ENCODE measurements at places on chromosomes 3 and 15.

DNA sequence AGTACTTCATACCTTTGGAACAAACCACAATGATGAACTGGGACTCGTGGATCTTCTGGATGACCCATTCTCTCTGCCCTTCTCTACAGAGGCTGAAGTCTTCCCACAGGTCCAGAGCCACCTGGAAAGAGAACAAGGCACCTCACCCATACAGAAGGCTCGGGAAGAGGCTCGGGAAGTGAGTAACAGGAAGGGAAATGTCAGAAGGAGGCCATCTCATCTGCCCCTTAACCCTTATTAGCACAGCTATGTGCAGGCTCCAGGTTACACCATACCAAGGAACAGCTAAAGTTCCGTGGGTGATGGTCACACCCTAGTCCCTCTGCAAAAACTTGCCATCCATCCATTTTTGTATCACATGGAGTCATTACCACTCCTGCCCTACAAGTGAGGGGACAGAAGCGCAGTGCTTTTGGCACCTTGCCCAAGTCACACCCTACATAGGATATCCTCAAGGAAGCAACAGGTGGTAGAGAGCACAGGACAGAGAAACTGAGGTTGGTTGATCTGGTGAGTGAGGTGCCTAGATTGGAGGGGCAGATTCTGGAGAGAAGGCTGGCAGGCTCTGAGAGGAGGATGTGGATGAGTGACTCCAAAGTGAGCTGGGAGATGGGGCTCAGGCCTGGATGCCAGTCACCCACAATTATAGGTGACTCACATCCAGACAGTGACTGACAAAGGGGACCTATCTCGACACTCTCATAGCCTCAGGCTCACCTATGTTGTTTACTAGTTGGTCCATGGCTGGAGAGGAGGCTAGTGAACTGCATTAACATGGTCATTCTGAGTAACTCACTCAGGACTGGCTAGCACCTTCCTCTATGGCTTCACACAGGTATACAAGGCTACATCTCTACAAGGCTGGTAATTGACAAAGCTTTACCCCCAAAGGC, 38.2 kb downstream of the SPATA12 start:
- DNase-seq = no peak

DNA sequence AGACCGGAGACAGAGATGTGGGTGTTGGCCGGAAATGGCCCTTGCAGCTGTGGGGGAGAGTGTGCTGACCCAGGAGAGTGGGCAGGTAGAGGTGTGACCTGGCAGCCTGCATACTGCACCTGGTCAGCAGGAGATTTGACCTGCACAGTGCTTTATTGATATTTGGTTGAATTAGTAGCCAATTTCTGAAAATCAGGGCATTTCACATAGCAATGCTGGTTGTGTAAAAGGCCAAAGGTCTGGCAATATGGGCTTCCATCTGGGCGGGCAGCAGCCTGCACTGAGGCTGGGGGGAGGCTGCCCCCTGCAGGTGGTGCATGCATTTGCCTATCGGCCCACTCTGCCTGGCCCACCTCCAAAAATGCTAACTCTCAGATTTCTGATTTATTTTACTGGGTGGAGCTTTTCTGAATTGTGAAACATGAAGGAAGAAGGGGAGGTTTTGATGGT, 9.4 kb upstream of the MGLL start:
- DNase-seq = no peak

DNA sequence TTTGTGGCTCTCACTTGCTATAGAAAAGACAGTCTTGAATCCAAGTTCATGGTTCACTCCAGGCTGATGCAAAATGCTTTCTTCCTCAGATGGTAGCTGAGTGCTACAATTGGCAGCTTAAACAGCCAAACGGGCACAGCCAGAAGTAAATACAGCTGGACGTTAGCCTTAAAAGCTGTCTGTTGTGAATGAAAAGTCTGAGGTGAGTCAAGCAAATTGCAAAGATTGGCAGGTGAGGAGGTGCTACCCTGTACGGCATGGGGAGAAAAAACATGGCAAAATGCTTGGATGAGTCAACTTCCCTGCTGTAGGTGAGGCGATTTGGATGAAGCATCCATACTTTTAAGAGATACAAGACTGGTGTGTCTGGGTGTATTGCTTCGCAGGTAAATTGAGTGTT, 40.5 kb downstream of the IL5RA start:
- no peak for DNase-seq

DNA sequence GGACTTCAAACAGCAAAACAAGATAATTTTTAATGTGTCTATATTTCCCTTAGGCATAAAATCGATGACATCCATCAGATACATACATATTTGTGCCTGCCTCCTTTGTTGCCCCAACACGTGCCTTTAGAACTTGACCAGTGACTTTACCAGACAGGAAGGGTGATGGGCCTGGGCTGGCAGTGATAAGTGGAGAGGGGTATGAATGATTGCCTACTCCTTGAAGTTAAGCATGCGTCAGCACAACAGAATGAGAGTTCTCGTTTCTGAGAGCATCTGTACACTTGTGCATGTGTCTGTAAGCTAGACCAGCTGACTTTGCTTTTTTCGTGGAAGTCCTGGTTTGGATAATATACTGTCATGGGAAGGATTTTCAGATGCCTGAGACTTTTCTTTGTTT, 54.9 kb upstream of the COL6A6 start:
- no peak for DNase-seq

DNA sequence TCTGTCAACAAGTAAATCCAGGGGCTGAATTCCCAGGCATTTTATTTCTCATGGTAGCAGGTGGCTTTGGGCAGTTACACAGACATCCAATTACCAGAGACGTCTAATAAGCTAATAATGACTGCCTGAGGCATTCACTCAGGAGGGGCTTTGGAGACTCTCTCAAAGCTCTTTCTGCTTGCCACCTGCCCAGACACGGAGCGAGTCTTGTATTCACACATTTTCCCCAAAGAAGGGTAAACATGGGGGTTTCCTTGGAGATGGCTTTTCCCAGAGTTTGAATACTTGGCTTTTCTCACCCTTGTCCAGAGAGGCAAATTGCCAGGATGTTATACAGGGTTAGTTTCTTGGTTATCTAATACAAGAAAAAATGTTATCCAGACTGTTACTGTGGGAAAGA, 132.6 kb downstream of the DIPK2A start:
- no peak for DNase-seq

GRCh38 chr15:82970696-82971095, 15.3 kb upstream of the RAMAC start:
- no peak for DNase-seq

- no peak for DNase-seq
Observed at GRCh38 chr15:36359286-36359685, 220.1 kb upstream of the CDIN1 start.

- no peak for DNase-seq
Observed at GRCh38 chr3:138222131-138222941, 35.2 kb downstream of the ARMC8 start.

DNA sequence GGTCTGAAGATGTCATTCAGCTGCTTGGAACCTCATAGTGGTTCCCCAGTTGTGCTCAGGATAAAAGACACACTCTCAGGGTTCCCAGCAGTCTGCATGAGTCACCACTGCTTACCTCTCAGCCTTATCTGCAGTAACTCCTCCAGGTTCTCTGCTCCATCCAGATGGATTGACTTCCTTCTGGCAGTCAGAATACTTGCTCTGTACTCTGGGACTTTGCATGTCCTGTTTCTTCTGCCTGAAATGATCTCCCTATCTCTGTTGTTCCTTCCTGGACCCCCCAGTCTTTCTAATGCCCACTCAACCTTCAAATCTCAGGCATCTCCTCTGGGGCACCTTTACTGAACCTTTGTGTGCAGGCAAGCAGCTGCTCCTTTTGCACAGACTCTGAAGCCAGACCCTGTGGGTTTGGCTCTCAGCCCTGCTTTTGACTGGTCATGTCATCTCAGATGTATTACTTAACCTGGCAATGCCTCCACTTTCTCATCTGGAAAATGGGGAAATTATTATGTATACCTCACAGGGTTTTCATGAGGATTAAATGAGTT, 38.4 kb downstream of the ITPR1 start:
- DNase-seq = no peak

DNA sequence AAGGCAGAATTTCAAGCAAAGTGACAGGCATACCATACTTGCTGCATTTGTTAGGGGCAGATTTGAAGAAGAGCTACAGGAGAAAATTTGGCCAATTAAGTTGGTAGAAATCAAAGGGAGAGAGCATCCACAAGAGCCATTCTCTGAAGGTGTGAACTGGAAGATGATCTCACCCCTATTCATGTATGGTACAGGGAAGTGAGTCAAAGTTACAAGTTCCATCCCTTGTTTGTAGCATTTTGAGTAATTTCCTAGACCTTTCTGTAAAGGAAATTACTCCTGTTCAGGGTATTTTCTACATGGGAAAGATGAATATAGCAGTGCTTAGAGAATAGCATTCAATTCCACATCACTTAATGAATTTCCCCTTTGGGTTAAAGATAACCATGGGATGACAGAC, 28.4 kb downstream of the TTC14 start:
- no peak for DNase-seq

DNA sequence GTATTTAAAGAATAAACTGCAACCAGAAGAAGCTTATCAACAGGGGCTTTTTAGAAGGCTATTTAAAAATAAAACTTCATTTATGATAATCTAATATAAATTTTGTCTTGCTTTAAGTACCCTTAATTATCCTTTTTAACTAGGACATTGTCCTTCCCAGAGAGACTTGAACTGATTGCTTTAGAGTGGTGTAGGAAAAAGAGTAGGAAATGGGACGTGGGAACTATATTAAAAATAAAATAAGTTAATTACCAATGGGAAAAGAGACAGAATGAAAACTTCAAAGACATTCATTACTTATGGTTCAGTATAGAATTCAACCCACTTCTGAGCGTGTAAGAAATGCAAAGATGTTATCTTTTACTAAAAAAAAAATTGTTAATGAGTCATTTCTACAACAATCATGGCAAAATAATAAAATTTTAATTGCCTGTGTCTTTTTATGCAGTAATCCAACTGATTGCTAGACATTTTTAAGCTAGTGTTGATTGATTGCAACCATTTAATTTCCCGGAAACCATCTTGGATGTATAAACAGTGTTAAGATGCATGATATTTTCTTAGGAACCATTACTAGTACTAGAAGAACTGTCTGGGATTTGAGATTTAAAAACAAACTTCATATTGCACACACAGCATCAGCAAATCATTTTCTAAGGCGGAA, 298.8 kb upstream of the UMPS start:
- DNase-seq = no peak

GRCh38 chr3:177374323-177374722, 177.0 kb upstream of the TBL1XR1 start:
- DNase-seq = no peak

GRCh38 chr3:151425627-151426340, 35.1 kb downstream of the IGSF10 start:
- no peak for DNase-seq

DNA sequence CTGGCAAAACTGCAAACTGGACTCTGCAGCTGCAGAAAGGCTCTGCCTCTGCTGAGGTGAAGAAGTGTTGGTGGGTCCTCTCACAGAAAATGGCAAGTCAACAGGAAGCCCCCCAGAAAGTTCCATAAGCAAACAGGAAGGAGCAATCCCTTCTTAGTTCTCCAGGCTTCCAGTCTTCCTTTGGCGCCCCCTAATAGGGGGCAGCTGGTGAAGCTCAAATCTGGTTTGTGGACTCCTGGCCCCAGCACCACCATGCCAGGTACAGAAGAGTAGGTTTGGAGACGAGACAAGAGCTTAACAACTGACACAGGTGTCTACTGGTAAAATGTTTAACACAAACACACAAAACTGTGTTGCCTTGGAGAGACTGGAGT, 35.5 kb downstream of the LEO1 start:
- no peak for DNase-seq

- no peak for DNase-seq
Observed at GRCh38 chr3:171172070-171172469, 145.6 kb upstream of the SLC2A2 start.

DNA sequence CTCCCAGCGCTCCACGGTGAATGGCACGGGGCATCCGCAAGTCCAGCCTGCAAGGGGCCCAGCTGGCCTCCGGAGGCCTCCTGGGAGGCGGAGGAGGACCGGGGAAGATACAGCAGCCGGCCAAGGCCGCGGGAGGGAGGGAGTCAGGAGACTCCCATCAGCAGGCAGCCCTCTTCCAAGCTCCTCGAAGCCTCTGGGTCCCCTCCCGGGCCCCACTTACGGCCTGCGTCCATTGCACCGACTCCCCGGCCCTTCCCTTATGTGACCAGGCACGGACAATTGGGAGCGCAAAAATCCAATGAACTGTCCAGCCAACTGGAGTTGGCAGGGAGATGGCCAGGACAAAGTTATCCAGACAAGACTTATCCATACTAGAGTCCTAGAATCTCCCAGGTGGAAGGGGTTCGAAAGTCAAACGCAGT, 668 bp downstream of the MFGE8 start:
- DNase-seq = no peak

DNA sequence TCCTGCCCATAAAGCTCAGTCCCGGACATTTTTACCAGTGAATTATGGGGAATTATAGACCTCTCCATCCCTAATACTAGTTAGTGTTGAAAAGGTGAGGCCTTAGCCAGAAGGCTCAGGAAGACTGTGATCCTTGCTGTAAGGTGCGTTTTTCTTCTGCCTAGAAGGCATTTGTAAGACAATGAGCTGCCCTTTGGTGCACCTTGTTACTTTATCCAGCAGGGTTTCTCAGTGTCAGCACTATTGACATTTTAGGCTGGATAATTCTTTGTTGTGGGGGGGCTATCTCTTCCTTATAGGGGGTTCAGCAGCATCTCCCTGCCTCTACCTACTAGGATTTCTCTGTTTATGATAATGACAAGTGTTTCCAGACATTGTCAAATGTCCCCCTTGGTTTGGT, 108.1 kb upstream of the ABHD17C start:
- DNase-seq = no peak

DNA sequence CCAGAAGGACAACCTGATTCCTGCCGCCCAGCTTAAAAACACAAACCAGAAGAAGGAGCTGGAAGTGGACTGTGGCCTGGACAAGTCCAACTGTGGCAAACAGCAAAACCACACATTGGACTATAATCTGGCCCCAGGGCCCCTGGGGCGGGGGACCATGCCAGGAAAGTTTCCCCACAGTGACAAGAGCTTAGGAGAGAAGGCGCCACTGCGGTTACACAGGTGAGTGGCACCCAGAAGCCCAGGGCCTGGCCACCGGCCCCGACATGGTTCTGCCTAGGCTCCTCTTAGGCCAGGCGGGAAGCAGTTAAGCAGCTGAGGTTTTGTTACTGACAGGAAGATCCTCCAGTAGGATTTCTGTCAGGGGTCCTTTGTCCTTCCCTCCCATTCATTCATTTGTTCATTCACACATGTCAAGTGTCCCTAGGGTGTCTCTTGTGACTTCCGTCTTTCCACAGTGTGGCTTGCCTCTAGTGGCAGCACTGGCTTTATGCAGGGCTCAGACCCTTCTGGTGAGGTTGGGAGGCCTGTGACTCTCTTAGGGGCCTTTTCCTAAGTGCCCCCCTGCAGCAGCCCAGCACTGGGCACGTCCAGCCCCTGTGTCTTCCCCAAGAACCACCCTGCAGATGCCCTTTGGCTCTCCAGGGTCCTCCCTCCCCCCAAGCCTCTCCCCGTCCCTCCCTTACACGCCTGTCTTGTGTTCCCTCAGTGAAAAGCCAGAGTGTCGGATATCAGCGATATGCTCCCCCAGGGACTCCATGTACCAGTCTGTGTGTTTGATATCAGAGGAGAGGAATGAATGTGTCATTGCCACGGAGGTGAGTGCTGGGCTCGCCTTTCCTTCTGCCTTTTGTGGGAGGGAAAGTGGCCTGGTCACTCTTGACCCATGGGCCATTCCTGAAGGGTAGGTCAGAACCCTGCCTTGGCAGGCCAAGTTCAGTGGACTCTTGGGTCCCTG, 7.8 kb downstream of the DLL4 start:
- no peak for DNase-seq
